ENCODE measurements at places on chromosomes 5 and 9. TPM values are rescaled to one million over a fixed set of nuclear protein-coding genes. Genes with fewer than 3 reads are reported as not detected.

Gene CDKN2A
- not detected for total RNA-seq

Gene ABO
- not detected for total RNA-seq

Gene BNC2
- 1.2 TPM for total RNA-seq

Gene LAMC3
- total RNA-seq: not detected

Gene WDR38
- total RNA-seq: not detected

Gene SLC46A2
- not detected for total RNA-seq

Gene GLRA1
- total RNA-seq: not detected

Gene CNTNAP3B
- 16.0 TPM for total RNA-seq

Gene ORM2
- total RNA-seq: not detected

Gene HRH2
- 0.19 TPM for total RNA-seq

Gene GFRA3
- not detected for total RNA-seq

Gene TXNDC8
- not detected for total RNA-seq

Gene RGMB
- total RNA-seq: 33.8 TPM

Measured in neural progenitor cell (in vitro differentiated cells).